ENCODE measurements at places on chromosomes 7 and 10.

GRCh38 chr7:44767912-44768627, 19.4 kb downstream of the ZMIZ2 start:
- DNase-seq = peak; percentile 87

DNA sequence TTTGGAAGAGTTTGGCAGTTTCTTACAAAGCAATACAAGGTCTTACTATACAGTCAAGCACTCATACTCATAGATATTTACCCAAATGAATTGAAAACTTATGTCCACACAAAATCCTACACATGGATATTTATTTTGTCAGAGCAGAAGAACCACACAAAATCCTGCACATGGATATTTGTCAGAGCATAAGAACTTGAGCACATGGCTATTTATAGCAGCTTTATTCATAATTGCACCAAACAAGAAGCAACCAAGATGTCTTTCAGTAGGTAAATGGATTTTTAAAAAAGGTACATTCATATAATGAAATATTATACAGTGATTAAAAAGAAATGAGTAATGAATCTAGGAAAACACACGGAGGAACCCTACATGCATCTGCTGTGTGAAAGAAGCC, 115.4 kb downstream of the BTAF1 start:
- no peak for DNase-seq

DNA sequence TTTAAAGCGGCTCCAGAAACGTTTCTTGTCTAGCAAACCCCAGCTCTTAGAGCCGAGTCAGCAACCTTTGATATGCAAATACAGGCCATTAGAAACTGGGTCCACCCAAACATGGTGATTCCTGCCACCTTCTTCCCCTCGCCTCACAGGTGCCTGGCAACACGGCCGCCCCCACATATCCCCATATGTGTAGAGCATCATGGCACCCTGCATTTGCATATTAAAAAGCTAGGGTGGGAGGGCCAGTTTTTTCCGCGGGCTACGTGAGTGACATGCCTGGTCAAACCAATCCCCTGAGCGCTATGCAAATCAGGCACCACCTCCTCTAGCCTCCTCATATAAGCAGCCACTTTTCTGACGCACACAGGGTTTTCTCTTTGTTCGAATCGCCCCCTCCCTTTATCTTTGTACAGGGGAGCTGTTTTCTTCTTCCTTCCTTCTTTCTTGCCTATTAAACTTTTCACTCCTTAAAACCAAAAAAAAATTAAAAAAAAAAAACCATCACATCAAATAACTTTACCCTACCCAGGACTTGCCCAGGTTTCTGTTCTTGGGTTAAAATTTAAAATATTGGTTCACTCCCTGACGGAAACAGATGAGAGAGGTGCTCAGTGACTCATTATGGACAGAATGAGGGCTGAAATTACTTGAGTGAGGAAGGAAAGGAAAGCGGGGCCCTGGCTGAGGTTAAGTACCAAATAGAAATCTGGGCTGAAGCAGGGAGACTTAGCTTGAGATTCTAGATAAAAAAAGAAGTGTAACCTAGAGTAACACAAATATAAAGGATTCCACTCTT, 59.8 kb downstream of the COA1 start:
- no peak for DNase-seq

DNA sequence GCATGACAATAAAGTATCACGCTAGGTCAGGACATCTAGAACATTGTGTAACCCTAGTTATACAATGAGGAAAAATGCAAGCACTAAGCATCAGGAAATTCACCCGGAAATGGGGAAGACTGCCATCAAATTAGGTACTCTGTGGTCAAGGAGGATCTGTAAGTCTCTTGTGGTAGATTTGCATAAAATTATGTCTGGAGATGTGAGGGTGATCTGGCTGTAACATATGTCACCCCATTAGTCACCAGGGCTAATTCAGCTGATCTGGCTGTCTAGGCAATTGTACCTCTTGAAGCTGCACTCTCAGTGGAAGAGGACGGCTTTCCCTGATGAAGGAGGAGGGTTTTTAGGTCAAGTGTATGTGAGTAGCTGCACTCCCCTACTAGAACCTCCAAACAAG, 14.8 kb downstream of the AKR1D1 start:
- peak; percentile 39 for DNase-seq

GRCh38 chr7:57403601-57404342, 46.2 kb upstream of the ZNF716 start:
- DNase-seq = peak; percentile 59

GRCh38 chr7:92674379-92674778, 84.2 kb upstream of the FAM133B start:
- no peak for DNase-seq

All from NCI-H82 (cell line).